Cerebellar nuclear complex (tissue), 1 donor: ENCODE measurements at places on chromosomes 4 and X.

DNA sequence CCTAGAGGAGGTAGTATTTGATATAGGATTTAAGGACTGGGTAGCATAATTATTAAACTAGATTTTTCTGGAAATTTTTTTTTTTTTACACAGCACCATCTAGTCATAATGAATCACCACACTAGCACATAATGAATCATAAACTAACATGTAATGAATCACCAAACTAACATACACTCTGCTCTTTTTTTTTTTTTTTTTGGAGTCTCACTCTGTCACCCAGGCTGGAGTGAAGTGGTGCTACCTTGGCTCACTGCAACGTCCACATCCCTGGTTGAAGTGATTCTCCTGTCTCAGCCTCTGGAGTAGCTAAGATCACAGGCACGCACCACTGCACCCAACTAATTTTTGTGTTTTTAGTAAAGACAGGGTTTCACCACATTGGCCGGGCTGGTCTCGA, 92.5 kb downstream of the FAM13A start:
- DNase-seq = no peak

DNA sequence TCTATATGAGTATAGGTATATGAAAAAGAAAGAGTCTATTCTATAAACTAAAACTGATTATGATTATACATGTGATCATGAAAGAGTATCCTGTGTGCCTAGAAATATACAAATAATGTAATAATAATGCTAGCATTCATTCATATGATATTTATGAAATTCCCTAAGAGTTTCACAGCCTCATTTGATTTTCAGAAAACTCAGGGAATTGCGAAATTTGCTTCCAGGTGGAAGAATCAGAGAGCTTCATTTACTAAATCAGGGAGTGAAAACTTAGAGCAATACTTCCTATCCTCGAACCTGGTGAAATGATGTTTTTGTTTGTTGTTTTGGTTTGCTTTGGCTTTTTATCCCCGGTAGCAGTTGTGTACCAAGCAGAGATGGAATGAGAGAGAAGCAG, 1105.7 kb upstream of the SLIT2 start:
- no peak for DNase-seq

- DNase-seq = no peak
These were observed 44.9 kb downstream of the NAT8L start for GRCh38 chr4:2103843-2104547.

- DNase-seq = no peak
These were observed 5.2 kb upstream of the TLR6 start for GRCh38 chr4:38861791-38862190.

DNA sequence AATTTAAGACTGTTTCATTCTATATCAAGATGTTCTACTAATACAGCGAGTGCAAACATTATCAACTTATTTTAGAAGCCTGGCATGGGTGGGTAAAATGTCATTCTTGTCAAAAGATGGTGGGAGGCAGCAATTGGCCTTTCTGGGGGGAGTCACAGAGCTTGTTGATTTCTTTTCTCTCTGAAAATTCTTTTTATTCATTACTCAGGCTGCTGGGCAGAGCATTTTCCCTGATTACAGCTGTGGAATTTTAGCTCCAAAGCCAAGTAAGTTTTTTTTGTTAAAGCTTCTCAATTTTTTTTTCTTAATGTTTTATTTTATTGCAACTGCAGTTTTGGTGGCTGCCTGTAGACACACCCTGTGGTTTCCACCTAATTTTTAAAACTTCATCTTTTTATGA, 50.4 kb downstream of the GPC4 start:
- DNase-seq = no peak

DNA sequence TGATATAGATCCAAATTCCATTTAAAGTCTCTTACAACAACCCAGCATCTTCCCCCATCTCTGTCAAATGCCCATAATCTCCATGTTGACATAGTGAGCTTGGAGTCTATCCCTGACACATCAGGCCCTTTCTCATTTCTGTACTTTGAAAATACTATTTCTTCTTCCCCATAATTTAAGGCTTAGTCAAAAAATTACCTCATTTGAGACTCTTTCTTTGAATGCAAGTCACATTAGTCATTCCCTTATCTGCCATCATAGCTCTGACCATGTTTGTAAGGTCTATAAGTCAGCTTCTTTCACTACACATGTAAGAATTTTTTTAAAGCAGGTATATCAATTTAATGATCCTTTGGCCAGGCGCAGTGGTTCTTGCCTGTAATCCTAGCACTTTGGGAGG, 99.9 kb downstream of the DDX60 start:
- DNase-seq = no peak

GRCh38 chr4:87949961-87950360, 25.6 kb upstream of the SPP1 start:
- DNase-seq = no peak

DNA sequence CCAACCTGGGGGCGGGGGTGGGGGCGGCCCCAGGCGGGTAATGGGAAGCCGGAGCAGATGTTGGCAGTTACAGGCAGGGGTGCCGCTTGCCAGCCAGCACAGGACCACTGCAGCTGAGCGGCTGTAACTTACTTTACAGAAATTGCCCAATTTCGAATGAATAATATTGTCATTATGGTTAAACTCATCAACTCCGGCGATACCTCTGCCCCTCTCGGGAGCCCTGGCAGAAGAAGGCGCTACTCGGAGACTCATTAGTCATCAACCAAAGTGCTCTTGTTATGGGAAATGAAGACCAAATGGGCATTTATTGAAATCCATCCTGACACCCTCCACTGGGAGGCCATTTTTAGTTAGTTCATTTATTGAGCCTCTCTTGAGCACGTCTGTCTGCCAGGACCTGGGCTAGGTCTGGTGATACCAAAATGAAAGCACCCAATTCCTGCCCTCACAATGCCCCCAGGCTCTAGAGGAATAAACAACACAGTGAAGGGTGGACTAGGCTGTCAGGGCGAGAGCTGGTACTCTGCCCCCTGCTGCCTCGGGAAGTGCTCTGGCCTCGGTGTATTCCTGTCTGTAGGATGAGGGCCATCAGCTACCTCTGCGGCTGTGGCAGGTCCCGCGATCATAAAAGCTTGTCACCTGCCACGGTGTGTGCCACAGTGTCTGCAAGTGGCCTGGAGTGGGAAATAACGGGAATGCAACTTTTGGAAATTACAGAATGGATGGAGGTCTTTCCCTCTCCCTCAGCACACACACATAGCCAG, 159.1 kb upstream of the PSAPL1 start:
- DNase-seq = no peak

- DNase-seq = no peak
These were observed 101.9 kb downstream of the IGSF1 start for GRCh38 chrX:131187206-131187605.

GRCh38 chr4:82493721-82494425, 63.5 kb downstream of the ENOPH1 start:
- DNase-seq = no peak
